ENCODE measurements at places on chromosomes 5 and 9.

DNA sequence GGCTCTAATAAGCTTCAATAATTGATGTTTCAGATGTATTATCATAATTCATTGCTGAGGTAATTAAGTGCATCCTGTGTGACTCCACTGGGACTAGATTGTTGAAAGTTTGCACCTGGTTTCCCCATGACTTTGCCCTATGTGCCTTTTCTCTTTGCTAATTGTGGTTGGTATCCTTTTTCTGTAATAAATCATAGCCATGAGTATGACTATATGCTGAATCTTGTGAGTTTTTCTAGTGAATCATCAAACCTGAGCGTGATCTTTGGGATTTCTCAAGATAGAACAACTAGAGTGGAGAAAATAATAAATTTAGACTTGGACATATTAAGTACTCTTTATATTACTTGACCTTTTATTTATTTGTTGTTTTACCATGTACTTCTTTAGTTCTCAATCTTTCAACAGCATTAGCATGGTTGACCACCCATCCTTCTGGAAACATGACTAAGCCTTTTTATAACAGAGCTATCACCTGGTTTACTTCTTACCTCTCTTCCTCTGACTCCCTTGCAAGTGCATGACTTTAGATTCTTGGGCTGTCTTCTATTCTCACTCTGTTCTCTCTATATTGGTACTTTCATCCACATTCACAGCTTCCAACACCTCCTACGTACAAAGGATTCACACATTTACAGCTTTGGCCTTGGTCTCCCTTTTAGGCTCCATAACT, 239.6 kb upstream of the TAS2R1 start:
- DNase-seq, result no peak

DNA sequence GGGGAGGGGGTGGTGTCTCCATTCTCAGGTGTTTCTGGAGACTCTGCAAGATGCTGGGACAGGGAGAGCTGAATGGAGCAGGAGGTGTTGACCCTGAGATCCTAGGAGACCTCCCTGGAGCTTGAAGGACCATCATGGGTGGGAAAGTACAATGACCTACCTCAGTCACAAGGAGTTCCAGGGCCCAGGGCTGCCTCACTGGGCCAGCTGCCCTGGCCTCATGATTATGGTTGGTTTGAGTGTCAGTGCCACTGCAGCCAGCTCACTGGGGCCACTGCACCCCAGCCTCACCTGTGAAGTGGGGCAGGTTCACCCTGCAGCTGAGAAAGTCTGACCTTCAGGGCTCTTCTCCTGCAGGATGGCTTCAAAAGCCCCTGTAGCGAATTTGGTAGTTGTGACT, 372.5 kb downstream of the IRX2 start:
- DNase-seq, result no peak

- DNase-seq, result peak; percentile 57
These were observed 17.8 kb upstream of the DPM2 start for GRCh38 chr9:127955294-127956015.

GRCh38 chr9:87887661-87888480, 5.2 kb downstream of the SPATA31E1 start:
- DNase-seq, result no peak

- no peak for DNase-seq
These were observed 213.4 kb downstream of the LURAP1L start for GRCh38 chr9:12988258-12988657.

GRCh38 chr9:91495450-91495849, 71.8 kb upstream of the NFIL3 start:
- DNase-seq, result no peak

DNA sequence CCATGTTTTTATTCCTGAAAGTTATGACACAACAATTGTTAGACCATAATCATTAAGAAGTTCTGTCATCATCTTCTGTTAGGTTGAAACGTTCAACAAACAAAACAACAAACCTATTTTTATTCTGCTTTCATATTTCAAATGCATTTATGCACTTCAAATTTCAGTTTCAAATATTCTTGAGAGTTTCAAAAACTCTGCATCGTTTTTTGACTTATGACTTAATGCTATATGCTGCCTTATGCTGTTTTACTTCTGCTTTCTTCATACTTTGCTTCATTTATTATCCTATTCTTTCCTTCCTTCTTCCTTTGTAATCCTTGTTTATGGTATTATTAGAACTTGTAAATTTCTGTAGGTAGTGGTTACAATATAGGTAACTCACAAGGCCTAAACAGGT, 95.0 kb downstream of the PCSK1 start:
- DNase-seq, result no peak

DNA sequence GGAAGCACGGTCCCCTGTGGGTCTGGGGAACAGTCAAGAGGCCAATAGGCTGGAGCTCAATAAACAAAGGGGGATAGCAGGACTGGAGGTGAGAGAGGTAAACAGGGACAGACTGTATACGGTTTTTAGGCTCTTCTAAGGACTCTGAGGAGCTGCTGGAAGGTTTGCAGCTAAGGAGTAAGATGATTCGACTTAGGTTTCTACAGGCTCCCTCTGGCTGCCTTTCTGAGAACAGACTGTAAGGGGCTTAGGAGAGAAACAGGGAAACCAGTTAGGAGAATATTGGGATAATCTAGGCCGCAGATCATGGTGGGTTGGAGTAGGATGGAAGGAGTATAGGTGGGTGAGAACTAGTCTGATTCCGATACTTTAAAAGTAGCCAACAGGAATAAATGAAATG, 10.4 kb downstream of the CDK5RAP2 start:
- no peak for DNase-seq

DNA sequence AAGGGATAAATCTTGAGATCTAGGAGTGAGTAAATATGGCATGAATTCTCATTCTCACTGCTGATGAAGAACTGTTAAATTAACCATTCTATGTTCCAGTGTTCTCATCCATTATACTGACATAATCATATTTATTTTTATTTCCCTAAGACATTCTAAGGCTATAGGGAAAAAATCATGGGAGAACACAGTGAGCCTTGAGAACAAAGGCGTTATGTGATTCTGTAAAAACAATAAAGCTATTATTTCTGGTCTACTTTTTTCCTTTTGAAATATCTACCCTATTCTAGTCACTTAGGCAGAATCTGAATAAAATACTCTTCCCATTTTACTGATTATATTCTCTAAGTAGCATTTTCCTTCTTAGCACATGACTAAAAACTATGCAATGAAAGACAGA, 155.7 kb upstream of the ADAMTS16 start:
- DNase-seq, result no peak

GRCh38 chr5:73814233-73814846, 188.3 kb downstream of the ARHGEF28 start:
- no peak for DNase-seq

DNA sequence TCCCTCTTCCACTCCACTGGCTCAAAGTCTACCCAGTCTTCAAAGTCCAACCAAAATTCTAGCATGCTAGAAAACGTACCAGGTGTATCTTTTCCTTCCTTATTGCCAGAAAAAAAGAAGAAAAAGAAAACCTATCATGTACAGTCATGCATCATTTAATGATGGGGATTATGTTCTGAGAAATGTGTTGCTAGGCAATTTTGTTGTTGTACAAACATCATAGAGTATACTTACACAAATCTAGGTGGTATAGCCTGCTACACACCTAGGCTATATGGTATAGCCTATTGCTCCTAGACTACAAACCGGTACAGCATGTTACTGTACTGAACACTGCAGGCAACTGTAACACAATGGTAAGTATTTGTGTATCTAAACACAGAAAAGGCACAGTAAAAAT, 104.8 kb downstream of the SREK1 start:
- no peak for DNase-seq

- DNase-seq, result no peak
These were observed 41.7 kb downstream of the ACTL7B start for GRCh38 chr9:108813951-108814601.

GRCh38 chr9:110015759-110016158, 192.2 kb downstream of the C9orf152 start:
- no peak for DNase-seq

DNA sequence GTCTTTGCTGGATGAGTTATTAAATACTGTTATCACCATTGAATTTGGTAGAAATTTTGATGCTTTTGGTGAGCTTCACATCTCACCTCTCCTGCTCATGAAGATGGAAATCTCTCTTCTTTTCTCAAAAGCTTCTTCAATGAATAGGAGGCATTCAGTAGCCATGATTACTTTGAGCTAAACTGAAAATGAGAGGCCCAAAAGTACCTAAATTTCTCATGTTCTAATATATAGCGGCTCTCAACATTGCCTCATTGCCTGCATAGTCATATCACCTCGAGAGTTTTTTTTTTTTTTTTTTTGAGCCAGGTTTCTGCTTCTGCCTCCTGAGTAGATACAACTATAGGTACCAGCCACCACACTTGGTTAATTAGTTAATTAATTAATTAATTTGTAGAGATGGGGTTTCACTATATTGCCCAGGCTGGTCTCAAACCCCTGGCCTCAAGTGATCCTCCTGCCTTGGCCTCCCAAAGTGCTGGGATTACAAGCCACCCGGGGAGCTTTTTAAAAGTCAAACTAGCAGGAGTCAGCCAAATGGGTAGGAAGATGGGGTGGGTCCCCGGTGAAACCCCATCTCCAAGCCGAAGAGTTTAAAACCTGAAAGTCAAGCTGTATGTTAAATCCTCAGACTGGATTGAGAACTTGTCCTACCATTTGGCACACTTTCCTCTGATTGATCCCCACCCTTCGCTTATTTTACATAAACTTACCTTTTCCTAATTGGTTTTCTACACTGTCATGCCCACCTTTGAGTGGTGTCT, 169.0 kb downstream of the DOCK2 start:
- no peak for DNase-seq

DNA sequence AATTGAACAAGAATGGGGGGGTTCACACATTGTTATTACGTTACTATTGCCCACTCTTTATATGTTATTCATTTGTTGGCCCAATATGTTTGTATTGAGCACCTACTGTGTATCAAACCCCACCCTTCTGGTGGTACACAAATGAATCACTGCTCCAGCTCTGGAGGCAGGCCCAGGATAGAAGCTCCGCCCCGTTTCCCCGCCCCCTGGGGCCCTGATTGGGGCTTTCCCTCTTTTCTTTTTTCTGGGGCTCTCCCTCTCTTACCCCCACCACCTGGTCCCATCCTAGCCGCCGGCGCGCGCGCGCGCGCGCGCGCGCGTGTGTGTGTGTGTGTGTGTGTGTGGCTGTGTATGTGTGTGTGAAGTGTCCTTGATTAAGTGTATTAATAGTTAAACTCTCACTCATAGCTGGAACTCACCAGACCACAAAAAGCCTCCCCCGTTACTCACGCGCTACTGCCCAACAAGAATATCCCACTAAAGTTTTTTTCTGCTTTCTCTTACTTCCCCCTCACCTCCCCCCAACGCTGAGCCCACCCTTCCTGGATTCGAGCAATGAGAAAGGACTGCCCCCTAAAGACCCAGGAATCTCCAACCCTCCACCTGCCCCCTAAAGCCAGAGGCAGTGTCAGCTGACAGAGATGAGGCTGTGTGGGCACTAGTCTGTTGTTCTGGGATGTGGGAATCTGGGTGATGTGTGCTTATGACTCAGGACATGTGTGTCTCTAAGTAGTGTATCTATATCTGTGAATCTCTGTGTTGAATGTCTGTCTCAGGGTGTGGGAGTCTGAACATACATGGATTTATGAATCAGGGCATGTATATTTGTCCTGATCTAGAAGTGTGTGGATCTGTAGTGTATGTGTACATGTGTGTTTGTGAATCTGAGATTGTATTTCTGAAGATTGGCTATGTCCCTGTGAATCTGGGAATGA, 4.0 kb downstream of the CXXC5 start:
- no peak for DNase-seq

Measured in stimulated activated CD8-positive, alpha-beta memory T cell treated with anti-CD3 and anti-CD28 coated beads, Interleukin-2, amount 100 ng/mL, for 1 hour (primary cell).